ENCODE measurements at places on chromosomes 5 and 9. TPM values are rescaled to one million over a fixed set of nuclear protein-coding genes. Genes with fewer than 3 reads are reported as not detected.

GRCh38 chr5:95707055-95707454, 24.1 kb upstream of the RHOBTB3 start:
- H3K27me3 ChIP-seq: peaks cover 2% of the 10 kb centered on the region
- no peak overlapping the region for H3K27ac ChIP-seq
- H3K4me3 ChIP-seq: no peak overlapping the region
- no peaks in the 10 kb centered on the region for H3K36me3 ChIP-seq
- no peaks in the 10 kb centered on the region for H3K4me1 ChIP-seq

The TSSK1B gene
- total RNA-seq: not detected

- H3K36me3 ChIP-seq: no peaks in the 10 kb centered on the region
- DNase-seq: peak; percentile 94
- peak within 1 kb of the TSS; percentile 91 for H3K4me3 ChIP-seq
Observed at GRCh38 chr5:69492391-69492922, at the start of gene OCLN. Gene OCLN, plus strand, starts transcription at chr5:69492790. Its CDS starts 11,455 bp downstream, at chr5:69504245.

DNA sequence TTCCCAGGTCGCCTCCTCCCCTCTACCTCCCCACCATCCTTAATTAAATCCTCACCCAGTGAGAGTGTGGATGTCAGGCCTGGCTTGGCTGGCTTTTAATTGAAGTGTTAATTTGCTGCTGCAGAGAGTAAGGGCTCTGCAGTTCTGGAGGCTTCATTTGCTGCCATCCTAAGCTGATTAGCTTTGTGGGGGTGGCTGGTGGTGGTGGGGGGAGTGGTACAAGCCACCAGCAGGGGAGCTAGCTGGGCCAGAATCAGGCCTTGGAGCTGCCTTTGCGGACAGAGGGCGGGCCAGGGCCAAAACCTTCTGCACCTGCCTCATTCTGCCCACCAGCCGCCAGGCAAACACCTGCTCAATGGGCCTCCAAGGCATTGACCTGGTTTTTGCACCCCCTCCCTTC, 26.8 kb upstream of the TIFAB start:
- H3K4me1 ChIP-seq: no peaks in the 10 kb centered on the region
- H3K4me3 ChIP-seq: no peak overlapping the region
- peaks cover 10% of the 10 kb centered on the region for H3K27me3 ChIP-seq
- H3K27ac ChIP-seq: no peak overlapping the region
- DNase-seq: no peak

DNA sequence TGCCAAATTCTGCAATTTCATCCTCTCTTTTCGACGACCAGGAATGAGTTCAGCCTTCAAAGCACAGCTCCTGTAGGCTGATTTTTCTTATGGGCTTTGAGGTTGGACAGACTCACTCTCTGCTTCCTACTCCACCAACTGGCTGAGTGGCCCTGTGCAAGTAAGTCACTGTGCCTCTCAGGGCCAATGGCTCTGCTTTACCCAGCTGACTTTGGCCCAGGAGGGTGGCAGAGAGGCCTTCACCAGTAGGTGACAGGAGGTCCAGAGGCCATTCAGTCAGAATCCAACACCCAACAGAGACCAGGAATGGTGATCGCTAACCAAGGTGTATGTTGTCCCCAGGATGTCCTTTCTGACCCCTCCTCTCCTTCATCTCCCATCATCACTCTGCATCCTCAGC, 49.5 kb upstream of the ALDH1B1 start:
- no peak overlapping the region for H3K4me3 ChIP-seq
- no peak overlapping the region for H3K27ac ChIP-seq
- H3K4me1 ChIP-seq: no peaks in the 10 kb centered on the region
- no peaks in the 10 kb centered on the region for H3K36me3 ChIP-seq
- no peak for DNase-seq

Data from H9 (cell line).